ENCODE measurements at places on chromosomes 13 and 19.

- DNase-seq, result no peak
These were observed 9.5 kb downstream of the SBK2 start for GRCh38 chr19:55527197-55528029.

- DNase-seq, result no peak
These were observed 106.5 kb downstream of the TEX26 start for GRCh38 chr13:31038834-31039552.

DNA sequence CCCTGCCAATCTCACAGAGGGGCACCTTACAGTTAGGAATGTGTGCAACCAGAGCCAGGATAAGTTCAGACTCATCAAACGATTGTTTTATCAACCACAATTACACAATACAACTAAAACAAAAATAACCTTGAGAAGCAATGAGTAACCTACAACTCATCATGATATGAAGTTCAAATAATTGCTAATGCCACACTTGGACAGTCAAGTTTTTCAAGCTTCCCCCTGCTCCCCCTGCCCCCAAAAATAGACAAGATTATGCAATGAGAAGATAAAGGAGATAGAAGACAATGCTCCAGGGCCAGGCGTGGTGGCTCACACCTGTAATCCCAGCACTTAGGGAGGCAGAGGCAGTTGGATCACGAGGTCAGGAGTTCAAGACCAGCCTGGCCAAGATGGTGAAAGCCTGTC is 13.6 kb upstream of the KPNA3 start:
- DNase-seq, result no peak

DNA sequence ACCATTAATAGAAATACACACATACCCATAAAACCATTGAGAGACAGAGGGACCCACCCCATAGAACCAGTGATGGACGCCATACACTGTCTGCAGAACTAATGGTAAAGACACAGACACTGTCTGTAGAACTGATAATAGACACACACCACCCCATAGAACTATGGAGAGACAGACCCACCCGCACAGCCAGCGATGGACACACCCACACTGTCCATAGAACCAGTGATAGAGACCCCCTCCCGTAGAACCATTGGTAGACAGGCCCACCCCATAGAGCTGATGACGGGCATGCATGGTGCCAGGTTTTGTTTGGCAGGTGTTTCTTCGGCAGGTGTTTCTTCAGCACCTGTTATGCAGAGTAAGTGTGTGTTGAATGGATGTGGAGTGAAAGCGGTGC is 88.3 kb upstream of the TEX29 start:
- DNase-seq, result no peak

GRCh38 chr19:43526884-43527859 is at the start of gene ETHE1:
TSS of gene ETHE1 (minus strand) at chr19:43527201. CDS start at chr19:43527177, 24 bp downstream.
- DNase-seq, result peak; percentile 71

DNA sequence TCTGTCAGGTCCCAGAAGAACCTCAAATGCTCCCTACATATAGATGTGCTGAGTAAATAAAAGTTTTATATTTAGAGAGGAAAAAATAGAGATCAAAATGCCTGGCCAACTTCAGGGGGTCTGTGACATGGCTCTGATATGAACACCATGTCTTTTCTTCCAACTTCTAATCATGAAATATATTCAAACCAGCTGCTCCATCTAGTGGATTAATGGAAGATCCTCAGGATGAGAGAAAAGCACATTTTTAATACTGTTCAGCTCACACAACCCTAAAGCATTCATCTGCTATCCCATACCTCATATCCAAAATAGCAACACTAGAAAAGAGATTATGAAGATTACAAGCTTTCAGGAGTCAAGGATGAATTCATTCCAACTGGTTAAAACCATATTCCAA is 56.0 kb upstream of the DOCK9 start:
- DNase-seq, result no peak

GRCh38 chr13:98100481-98100880 is 42.4 kb upstream of the FARP1 start:
- DNase-seq, result no peak

GRCh38 chr19:16715611-16716010 is 4.0 kb upstream of the NWD1 start:
- DNase-seq, result no peak

GRCh38 chr19:10549733-10550132 is 6.0 kb downstream of the ATG4D start:
- no peak for DNase-seq

GRCh38 chr19:40080289-40080688 is 10.5 kb downstream of the ZNF780A start:
- DNase-seq, result no peak

- no peak for DNase-seq
These were observed 16.1 kb upstream of the STRN4 start for GRCh38 chr19:46762245-46762890.

GRCh38 chr13:44627441-44627840 is 51.3 kb upstream of the TSC22D1 start:
- DNase-seq, result no peak

- DNase-seq, result no peak
These were observed 17.5 kb downstream of the PPP5C start for GRCh38 chr19:46364359-46364758.

DNA sequence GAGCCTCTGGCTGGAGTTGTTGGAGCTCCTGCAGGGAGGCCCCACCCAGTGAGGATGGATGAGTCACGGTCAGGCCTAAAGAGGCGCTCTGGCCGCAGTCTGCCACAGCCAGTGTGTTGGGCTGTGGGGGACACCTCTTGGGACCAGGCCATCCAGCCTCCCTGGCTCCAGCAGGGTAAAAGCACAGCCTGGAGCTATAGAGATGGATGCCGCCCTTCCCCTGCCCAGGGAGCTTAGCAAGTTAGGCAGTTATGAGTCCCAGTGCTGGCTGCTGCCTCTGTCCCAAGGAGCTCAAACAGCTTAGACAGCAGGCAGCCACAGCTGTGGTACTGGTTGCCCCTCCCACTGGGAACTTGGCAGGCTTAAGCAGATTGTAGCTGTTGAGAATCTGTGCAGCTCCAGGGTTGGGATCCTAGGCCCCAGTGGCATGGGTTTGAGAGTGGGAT is 100.9 kb downstream of the NDFIP2 start:
- DNase-seq, result no peak

DNA sequence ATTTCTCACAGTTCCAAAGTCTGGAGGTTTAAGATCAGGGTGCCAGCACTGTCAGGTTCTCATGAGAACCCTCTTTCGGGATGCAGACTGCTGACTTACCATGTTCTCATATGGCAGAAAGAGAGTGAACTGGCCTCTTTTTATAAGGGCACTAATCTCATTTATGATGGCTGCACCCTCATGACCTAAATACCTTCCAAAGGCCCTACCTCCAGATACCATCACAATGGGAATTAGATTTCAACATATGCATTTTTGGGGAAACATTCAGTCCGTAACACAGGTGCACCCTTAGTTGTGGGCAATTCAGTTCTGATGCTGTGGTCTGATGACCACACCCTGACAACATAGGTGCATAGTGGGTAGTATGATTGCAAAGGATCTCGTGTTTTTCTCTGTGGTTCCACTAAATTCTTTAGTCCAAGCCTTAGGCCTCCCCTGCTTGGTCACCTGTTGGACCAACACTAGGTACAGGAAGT is 33.3 kb downstream of the GARRE1 start:
- no peak for DNase-seq

- DNase-seq, result no peak
These were observed 16.8 kb upstream of the COMP start for GRCh38 chr19:18807861-18808331.

- DNase-seq, result no peak
These were observed 9.9 kb downstream of the LYPD3 start for GRCh38 chr19:43455321-43456113.

DNA sequence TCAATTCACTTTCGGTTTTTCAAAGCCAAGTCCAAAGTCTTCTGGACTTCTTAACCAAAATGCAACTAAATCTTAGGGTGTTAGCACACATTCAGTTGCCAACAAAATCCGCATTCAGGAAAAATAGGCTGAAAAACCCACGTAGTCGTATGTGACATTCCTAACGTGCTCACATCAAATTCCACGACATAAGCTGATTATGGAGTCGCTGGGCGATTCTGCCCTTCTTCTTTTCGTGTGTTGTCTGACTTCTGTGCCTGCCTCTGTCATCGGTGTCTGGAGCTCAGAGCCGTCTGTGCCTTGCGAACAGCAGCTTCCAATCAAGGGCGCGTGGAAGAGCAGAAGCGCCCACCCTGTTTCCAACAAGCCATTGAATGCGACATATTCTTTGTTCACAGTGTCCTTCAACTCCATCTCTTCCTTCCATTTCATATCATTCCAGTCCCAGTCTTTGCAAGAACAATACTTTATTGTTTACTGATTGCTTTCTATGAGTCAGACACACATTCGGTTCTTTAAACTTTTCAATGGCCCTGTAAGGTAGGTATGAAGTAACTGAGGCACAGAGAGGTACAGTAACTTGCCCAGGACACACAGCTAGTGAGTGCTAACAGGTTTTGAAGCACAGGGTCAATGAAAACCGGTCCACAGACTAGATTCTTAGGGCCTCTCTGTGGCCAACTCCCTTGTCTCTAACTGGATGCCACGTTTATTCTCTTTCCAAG is 8.2 kb upstream of the ZNF507 start:
- DNase-seq, result no peak

DNA sequence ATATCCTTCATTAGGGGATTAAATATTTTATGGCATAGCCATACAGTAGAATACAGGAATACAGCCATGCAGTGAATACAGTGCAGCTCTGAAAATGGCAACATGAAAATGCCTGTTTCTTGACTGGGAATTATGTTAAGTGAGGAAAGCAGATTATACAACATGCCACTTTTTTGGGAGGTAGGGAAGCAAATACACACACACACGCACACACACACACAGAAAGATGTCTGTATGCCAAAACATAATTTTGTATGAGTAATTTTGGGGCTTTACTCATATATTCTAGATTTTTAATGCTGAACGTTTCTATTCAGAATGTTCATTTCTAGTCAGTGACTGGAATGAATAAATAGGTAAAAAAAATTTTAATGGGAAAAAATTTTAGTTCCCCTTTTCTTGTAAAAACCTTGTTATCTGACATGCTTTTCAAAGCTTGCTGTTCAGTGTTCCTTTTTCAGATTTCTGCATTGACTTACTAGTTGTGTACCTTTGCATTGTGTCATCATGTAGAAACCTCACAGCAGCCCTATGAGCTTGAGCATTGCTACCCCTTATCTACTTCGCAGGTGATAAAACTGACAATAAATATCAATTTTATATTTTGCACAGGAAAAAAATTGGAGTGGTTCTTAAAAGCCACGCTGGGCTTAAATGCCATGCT is 7.8 kb downstream of the GPR183 start:
- no peak for DNase-seq

All from D721Med (cell line).